ENCODE measurements at places on chromosomes 7 and 10. TPM values are rescaled to one million over a fixed set of nuclear protein-coding genes. Genes with fewer than 3 reads are reported as not detected.

DNA sequence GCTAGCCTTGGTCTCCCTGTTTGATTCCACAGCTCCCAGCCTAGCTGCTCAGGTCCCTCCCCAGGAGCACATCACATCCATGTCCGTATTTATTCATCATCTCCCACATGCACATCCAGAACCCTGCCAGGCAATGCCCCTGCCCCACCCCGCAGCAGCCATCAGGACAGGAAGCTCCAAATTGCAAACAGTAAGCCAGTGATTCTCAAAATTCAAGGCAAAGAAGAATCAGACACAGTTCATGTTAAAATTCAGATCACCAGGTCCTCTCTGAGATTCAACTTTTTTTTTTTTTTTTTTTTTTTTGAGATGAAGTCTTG, 17.7 kb downstream of the LRRC20 start:
- DNase-seq: no peak

GRCh38 chr7:19999681-20000080, 217.5 kb downstream of the MACC1 start:
- no peak for DNase-seq

DNA sequence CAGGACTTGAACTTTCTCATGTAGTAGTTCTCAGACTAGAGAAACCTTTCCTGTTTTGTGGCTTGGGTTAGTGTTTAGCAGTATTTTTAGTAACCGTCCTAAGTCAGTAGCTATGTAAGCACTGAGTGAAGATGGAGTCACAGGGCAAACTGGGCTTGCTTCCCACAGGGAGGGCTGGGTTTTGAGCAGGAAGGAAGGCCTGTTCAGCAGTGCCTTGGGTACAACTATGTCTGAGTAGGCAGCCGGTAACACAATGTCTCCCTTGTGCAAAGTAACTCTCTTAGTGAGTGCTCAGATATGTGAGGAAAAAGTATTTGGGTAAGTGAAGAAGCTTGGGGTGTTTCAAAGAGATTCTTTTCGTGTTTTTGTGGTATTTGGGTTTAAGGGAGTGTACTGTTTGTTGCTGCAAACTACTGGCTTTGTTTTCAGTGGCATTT, 96.4 kb downstream of the CCSER2 start:
- DNase-seq: no peak

- DNase-seq: peak; percentile 30
Measured at GRCh38 chr7:76020031-76020714, 25.8 kb upstream of the TMEM120A start.

GRCh38 chr10:51272555-51272954, 198.3 kb downstream of the PRKG1 start:
- no peak for DNase-seq

DNA sequence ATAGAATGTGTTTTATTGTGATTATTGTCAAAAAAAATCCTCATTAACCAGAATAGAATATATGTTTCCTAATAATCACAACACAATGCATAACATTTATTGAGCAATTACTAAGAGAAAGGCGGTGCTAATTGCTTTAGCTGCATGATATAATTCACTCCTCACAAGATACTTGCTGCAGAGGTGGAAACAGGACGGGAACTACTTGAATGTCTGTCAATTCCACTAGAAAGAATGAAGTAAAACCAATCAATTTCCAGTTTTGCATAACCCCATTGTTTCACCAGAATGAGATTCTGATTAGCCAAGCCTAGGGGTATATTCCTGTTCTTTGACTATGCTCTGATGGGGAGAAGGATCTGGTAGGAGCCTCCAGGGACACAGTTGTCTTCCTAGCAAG, 239.1 kb upstream of the NRP1 start:
- DNase-seq: no peak

SPDYE16 gene
- total RNA-seq: 0.31 TPM

CREB5 gene
- total RNA-seq: 4.6 TPM

VAX1 gene
- total RNA-seq: not detected

All from progenitor cell of endocrine pancreas (in vitro differentiated cells).